Activated T-helper 2 cell treated with anti-CD3 and anti-CD28 coated beads, Interferon-gamma antibody, Interleukin-2, Interleukin-4, amounts not matched to agents 10 μg/mL and 5 μg/mL and 100 μg/mL, durations not matched to agents 14 hours and 24 hours and 36 hours (primary cell): ENCODE measurements at places on chromosomes 2 and 18.

DNA sequence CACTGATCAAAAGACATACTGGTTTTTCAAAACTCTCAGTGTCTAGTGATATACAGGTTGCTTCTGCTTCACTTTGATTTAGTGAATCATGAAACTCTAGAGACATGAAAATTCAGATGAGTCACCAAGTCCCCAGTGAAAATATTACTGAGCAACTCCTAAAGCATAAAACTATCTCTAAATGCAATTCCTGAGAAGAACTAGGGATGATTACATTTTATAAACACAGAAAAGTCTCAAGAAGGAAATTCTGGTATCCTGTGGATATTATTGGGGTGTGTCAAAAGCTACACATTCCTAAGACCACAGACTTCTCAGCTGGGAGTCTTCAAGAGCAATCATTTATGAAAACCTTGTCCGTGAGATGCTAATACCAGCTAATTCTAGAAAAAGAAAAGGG lies 9.7 kb downstream of the LRRTM4 start:
- no peak for DNase-seq

- DNase-seq, result no peak
Measured at GRCh38 chr2:143996974-143997373, 522.9 kb downstream of the ZEB2 start.

DNA sequence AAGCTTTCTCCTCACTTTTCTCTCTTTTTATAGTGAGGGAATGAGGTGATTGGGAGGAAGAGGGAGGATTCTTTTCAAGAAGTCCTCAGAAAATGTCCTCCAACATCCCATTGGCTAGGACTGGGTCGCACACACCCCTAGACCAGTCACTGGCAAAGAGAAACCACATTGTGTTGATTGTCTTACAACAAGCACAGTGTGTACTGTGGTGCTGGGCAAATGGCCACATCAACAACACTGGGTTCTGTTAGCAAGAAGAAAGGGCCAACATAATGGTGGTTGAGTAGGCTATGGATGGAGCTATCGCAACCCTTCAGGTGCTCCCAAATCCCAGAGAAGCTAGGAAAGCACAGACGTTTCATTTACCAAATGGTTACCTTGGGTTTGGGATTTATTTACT lies 18.7 kb upstream of the PTPN4 start:
- no peak for DNase-seq

DNA sequence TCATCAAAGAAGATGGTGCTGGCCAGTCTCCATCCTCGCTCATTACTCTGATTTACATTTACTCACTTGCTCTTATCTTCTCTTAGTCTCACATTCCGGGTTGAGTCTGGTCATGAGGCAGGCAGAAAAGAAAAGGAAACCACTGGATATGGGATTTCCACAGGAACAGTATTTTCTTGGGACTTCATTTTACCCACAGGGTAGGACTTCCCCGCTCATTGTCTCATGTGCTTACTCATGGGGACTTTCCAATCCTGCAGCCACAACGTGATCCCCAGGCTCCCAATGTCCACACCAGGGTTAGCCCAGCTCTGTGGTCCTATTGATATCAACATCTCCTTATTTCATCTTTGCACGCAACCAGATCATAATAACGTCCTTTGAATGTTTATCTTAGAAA lies 373.8 kb downstream of the TMEM182 start:
- DNase-seq, result no peak

- DNase-seq, result no peak
Measured at GRCh38 chr2:201918616-201919307, 112.4 kb downstream of the CDK15 start.

DNA sequence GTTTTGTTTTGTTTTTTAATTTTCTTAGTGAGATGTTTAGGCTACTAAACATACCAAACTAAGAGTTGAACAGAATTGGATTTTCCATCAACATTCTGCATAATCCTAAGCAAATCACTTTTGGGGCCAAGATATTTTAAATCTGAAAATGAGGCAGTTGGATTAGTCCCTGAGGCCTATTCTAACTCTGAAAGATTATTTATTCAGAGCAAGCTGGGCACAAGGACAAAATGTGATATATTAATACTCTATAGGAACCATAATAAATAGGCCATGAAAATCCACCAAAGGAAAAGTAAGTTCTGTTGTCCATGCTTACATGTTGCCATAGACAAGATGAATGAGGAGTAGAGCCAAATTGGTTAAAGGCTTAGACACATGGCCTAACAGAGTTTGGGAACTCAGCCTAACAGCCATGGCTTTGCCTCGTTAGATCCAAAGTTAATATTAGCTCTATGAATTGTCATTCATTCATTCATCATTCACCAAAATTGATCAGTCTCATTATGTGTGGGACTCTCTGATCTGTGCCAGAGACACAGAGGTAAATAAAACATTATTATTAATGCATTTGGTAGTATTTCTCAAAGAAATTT lies 183.5 kb downstream of the SCG2 start:
- no peak for DNase-seq

DNA sequence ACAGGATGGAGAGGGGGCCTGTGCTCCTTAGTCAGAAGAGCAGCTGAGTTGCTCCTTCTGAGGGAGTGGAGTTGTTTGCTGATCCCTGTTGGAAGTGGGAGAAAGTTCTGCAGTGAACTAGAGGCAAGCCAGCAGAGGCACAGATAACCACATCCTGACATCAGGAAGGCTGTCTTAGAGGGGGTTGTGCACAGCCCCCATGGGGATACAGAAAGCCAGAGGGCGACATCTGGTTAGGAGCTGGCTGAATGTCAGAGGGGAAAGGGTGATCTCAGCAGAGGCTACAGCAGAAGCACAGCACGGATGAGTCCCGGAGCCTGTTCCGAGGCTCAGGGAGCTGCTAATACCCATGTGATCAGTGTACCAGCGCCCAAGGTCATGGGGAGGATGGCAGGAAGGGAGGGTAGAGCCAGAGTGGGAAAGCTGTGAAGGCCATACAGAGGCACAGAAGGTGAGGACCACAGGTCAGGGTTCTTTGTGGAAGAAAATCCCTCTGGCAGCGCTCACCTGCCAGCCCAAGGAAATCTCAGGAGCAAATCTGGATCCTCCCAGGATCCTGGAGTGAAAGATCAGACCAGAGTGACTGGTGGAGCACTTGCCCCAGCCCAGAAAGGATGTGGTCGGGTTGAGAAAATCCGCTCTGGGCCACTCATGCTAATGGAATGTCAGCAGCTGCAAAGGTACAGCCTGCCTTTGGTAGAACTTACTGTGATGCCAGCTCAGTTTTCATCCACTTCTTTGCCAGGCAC lies 111.8 kb downstream of the STPG4 start:
- no peak for DNase-seq

DNA sequence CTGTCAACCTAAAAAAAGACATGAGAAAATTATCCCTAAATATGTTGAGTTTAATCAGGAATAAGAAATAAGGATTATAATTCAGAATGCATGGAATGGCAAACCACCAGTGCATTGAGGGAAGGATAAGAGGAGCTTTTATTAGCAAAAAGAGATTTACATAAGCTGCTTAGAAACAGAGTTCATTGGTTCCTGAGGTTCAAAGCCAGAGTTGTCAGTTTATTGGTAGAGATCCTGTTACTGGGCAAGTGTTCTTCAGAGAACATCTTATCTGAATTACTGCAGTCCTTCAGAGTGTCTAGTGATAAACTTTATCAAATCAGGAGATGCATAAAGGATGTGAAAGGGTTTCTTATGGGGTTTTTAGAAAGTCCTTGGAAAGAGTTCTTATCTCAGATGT lies 76.0 kb upstream of the MEX3C start:
- no peak for DNase-seq

DNA sequence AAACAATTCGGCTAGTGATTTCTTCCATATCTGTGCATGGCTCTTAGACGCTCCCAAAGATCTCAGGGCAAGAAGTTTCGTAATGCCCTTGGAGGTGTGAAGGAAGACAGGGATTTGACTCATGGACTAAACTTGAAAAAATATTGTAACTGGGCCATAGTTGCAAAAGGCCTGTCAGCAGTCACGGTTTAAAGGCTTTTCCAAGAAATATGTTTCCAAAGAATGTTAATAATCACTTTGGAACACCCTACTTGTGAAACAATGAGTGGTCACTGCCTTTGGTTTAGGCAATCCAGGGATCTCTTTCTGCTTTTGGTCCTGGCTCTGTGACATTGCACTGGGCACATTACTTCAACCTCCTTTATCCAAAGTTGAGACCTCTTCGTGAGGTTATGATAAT lies 102.5 kb upstream of the RASGRP3 start:
- DNase-seq, result no peak

- DNase-seq, result no peak
Measured at GRCh38 chr18:58927659-58928058, 63.0 kb downstream of the ZNF532 start.

GRCh38 chr2:126880324-126880723 lies 18.4 kb upstream of the TEX51 start:
- no peak for DNase-seq

- DNase-seq, result no peak
Measured at GRCh38 chr2:10722252-10722825, 909 bp downstream of the ATP6V1C2 start.

DNA sequence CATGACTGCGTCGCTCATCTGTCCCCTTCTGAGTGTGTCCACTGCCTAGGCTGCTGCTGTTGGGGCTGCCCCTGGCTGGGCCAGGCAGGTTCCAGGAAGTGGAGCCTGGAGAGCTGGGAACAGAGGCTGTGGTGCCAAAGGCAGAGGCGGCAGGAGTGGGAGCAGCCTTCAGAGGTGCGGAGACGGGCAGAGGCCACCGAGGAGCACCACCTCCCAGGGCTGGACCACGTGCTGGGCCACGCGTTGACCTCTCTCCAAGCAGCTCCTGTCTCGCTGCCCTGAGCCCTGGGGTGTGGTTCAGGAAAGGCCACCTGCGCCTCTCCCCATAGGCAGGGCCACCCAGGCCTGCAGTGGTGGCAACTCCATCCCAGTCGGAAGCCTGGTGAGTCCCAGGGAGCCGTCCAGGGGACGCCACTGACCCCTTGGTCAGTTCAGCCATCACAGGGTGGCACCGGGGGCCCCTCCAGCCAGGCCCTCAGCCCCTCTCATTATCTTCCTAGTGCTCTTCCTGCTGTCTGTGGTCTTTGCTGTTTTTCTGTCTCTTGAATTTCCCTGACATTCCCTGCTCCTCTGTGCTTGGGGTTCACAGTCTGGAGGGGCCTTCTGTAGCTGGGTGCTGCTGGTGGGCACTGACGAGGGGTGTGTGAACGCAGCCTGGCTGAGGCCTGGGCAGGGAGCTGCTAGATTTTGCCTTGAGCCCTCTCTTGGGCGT lies 122.8 kb upstream of the HS6ST1 start:
- no peak for DNase-seq

DNA sequence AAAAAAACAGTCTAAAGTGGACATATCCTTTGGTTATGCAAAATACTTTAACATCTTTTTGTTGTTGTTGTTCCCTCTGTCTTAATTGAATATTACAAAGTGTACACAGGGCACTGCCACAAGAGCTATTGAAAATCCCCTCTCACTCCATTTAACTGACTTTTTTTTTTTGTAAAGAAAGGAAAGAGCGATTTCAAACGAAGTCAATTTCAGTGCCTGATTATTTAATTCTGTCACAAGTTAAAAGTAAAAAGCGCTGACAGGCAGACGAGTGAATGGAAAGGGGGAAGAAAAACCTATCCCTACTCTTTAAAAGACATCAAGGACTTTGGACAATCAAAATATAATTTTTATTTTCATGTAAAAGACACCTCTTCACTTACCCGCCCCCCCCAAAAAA lies 1.9 kb downstream of the FIGN start:
- DNase-seq, result no peak

GRCh38 chr2:24164416-24164973 lies 10.4 kb upstream of the FAM228A start:
- DNase-seq, result no peak

- DNase-seq, result no peak
Measured at GRCh38 chr18:76376225-76376624, 118.8 kb downstream of the ZNF516 start.

DNA sequence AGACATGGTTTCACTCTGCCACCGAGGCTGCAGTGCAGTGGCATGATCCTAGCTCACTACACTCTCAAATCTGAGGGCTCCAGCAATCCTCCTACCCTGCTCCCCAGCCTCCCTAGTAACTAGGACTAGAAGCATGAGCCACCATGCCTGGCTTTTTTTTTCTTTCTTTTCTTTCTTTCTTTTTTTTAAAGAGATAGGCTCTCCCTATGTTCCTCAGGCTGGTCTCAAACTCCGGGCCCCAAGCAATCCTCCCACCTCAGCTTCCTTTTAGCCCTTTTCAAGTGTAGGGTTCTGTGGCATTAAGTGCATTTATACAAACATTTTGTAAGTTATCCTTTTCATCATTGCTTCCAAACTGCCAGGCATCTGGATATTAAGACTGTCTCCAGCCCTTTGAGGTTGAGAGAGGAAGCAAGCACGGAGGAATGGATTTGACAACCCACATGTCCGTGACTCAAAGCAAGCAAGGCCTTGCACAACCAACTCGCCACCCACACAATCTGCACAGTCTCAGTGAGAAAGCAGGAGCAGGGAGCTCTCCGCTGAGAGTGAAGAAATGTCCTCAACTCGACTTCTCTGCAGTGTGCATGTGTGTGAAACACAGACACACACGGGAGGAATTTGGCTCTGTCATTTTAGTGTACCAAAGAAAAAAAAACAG lies 65.6 kb downstream of the ATP8B1 start:
- DNase-seq, result no peak

DNA sequence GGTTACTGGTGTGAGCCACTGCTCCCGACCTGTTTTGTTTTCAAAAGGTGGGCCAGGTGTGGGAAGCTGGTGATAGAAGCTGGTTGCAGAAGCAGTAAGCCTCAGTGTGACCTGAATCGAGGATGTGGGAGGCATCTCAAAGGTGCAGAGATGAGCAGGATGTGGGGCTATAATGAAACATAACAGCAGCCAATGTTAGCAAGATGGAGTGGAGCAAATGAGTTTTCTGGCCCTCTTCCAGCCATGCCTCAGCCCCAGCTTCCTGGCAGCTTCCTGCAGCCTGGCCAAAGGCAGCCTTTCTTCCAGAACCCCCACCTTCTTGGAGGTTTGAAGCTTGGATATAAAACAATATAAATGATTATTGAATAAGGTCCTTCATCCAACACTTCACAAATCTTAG lies 184.8 kb downstream of the NCK2 start:
- DNase-seq, result no peak

DNA sequence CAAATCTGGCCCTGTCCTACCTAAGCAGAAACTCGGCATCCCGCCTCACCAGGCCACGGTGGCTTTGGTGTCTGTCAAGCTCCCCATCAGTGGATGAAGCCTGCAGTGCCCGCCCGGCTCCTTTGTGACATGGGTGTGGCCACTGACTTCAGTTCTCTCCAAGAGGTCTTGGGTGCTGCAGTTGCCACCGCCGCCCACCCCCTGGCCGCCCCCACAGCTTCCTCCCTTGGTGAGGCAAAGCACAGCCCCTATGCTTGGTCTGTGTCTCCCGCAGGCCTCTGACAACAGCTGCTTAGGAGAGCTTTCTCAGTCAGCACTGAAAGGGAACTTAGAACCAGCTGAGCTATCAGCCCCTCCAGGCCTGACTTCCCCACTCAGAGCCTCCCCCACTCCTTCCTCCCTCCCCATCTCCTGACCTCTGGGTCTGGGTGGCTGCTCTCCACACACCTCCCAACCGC lies 22.9 kb upstream of the GPR55 start:
- no peak for DNase-seq

DNA sequence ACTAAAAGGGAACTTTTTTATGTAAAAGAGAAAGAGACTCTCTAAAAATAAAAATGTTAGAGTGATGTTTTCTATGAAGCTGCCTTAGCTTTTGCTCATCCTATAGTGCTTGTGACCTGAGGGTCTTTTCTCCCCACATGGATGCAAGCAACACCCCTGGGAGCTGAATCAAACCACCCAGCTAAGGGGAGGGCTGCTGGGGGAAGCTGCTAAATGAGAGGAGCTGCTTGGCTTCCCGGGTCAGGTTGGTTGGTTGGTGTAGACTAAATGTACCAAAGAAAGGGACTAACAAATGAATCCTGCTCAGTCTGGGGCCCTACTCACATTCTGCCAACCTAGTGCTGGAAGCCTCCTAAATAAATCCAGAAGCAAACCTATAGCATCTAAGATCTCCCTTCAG lies 35.0 kb downstream of the AFF3 start:
- no peak for DNase-seq
